ENCODE measurements at places on chromosomes 5 and 9. TPM values are rescaled to one million over a fixed set of nuclear protein-coding genes. Genes with fewer than 3 reads are reported as not detected.

- DNase-seq = no peak
Observed at GRCh38 chr9:72262063-72262462, 102.9 kb downstream of the ZFAND5 start.

- no peak for DNase-seq
Observed at GRCh38 chr5:8721536-8721935, 824.3 kb downstream of the SEMA5A start.

PRRC1 gene
- total RNA-seq = 28.0 TPM

UBAP2 gene
- total RNA-seq = 12.4 TPM
